ENCODE measurements at places on chromosomes 16 and 17.

DNA sequence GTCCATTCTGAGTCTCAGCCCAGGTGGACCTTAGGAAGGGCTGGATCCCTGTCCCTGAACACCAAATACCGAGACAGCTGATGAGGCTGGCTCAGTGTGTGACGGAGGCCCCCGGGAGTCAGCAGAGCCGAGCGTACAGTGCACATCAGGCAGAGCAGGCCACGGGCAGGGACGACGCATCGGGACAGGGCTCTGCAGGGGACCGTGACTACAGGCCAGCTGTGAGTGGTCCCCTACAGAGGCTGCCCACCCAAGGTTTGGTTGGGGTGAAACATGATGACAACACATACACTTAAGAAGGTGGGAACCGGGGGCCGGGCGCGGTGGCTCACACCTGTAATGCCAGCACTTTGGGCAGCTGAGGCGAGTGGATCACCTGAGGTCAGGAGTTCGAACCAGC is 6.4 kb downstream of the CCDC137 start:
- no peak for DNase-seq

DNA sequence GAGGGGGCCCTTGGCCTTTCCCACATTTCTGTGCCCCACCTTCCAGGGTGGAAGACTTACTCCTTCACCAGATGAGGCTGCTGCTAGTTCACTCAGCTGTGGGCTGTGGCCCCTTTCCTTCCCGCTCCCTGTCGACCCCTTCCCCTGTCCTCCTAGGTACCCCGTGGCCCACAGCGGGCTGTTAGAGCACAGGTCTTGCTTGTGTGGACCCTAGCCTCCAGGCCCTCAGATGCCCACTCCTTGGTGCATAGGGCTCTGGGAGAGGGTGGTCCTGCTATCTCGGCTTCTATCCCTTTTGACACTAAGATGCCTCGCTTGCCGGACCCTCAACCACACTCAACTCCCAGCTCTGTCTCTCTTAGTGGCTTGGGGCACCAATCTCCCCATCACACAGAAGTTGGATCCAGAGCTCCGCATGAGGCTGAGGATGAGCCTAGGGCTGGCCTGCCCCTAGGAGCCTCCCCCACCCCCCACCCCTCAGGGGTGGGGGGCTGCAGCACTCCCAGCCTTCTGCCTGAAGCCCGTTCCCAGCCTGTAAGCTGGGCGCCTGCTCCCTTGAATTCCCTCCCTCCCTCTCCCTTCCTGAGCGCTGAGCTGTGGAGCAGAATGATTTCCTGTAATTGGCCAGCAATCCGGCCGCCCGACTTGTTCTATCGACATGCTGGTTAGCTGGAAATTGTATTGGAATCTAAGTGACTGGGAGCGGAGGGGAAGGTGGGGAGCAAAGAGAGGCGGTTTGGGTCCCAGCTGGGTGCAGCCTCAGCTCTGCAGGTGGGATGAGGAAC is 30.9 kb downstream of the DCAKD start:
- no peak for DNase-seq

- no peak for DNase-seq
Measured at GRCh38 chr16:85395913-85396878, 216.9 kb upstream of the GSE1 start.

DNA sequence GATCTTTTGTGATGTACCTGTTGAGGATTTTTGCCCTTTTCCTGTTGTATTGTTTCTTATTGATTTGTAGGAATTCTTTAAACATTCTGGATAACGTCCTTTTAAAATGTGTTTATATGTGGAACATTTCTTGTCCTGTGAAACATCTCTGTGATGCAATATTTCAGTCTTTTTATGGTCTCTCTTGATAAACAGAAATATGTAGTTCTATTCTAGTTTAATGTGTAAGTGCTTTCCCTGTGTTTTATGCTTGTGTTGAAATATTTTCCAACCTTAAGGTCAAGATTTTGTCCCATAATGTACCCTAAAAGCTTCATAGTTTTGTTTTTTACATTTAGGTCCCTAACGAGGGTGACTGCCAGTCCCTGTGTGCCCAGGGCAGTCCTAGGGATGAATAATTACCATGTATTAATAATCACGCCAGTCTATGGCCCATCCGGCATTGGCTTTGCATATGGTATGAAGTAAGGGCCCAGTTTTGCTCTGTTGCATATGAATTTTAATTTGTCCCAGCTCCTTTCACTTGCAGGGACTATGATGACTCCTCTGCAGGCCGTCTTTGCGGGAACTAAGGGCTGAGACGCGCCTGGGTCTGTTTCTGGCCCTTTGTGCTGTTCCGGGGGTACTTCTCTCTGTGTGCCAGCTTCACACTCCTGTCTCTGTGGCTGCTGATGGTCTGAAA is 44.2 kb downstream of the RPTOR start:
- DNase-seq: no peak

DNA sequence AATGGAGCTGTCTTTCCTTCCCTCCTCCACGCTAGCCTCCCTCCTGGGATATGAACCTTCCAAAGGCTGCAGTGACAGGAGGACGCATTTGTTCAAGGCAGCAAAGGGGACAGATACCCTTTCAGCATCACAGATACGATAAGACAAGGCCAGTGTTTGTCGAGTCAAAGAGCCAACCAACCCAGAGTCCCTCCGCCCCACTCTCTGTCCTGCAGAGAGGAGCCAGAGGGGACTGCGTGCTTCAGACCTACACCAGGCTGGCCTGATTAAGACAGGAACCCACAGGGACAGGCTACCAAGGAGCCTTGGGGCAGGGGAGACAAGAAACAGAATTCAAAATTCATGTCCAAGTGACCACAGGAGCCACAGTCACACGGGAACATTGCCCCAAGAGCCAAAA is 72.6 kb upstream of the CDH5 start:
- no peak for DNase-seq

- DNase-seq: no peak
Measured at GRCh38 chr16:89192956-89193575, 7.3 kb downstream of the SLC22A31 start.

- DNase-seq: peak; percentile 37
Measured at GRCh38 chr16:1333149-1333812, at the start of gene BAIAP3. Gene BAIAP3 (plus strand): TSS chr16:1333645. CDS start chr16:1338550, 4,905 bp downstream.

DNA sequence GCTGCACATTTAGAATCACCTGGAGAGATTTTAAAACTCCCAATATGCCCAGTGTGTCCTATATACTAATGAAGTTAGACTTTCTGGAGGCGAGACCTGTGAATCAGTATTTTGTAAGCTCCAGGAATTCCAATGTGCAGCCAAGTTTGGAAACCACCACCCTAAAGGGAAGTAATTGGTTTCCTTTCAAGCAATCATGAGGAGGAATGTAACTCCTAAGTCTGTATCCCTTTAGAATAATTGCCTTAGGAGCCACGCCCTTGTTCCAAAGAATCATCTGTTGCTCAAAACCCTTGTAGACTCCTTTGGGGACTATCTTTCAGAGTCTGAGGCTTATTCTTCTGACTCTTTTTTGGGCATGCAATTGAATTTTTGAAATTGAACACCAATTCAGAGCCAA is 84.4 kb downstream of the DNAH9 start:
- no peak for DNase-seq

DNA sequence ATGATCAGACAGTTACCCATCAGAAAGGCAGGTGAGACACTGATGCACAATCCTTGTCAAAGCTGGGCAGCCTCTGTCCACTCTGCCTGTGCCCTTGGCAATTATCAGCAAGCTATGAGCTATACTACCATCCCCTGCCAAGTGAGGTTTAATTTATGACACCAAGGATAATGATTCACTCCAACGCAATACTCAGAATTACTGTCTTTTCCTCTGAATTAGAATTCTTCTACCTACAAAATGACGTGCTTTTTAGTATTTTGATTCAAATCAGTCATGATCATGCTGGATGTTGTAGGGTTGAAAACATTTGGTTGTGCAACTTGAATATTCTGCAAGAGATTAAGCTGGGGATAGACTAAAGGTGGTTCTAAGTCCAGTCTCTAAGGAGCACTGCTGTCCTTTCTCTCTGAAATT is 116.8 kb upstream of the SOX9 start:
- DNase-seq: peak; percentile 33

DNA sequence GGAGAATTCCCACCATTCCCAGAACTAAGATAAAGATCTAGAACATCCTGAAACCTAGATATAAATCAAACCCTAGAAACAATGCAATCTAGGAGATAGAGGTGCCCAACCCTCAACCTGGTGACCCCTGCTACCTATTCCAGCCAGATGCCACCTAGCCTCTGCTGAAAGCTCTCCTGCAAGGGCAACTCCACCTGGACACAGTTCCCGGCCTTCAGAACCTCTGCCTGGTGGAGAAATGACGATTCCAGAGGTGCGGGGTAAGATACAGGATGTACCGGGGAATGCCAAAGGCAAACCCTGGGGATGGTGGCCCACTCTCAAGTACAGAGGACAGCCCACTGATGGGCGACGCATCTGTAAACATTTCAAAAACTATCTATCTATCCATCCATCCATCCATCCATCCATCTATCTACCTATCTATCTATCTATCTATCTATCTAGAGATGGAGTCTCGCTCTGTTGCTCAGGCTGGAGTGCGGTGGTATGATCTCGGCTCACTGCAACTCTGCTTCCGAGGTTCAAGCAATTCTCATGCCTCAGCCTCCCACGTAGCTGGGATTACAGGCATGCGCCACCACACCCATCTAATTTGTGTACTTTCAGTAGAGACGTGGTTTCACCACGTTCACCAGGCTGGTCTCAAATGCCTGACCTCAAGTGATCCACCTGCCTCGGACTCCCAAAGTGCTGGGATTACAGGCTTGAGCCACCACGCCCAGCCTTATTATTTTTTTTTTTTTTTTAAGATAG is 19.0 kb downstream of the MEAK7 start:
- no peak for DNase-seq

GRCh38 chr17:5262416-5262991 is 19.6 kb upstream of the RABEP1 start:
- no peak for DNase-seq
